ENCODE measurements at places on chromosomes 7 and 10. TPM values are rescaled to one million over a fixed set of nuclear protein-coding genes. Genes with fewer than 3 reads are reported as not detected.

- no peak for DNase-seq
These were observed 927 bp upstream of the MKX start for GRCh38 chr10:27746397-27747095.

- DNase-seq, result no peak
These were observed 14.1 kb upstream of the CSGALNACT2 start for GRCh38 chr10:43124094-43124521.

DNA sequence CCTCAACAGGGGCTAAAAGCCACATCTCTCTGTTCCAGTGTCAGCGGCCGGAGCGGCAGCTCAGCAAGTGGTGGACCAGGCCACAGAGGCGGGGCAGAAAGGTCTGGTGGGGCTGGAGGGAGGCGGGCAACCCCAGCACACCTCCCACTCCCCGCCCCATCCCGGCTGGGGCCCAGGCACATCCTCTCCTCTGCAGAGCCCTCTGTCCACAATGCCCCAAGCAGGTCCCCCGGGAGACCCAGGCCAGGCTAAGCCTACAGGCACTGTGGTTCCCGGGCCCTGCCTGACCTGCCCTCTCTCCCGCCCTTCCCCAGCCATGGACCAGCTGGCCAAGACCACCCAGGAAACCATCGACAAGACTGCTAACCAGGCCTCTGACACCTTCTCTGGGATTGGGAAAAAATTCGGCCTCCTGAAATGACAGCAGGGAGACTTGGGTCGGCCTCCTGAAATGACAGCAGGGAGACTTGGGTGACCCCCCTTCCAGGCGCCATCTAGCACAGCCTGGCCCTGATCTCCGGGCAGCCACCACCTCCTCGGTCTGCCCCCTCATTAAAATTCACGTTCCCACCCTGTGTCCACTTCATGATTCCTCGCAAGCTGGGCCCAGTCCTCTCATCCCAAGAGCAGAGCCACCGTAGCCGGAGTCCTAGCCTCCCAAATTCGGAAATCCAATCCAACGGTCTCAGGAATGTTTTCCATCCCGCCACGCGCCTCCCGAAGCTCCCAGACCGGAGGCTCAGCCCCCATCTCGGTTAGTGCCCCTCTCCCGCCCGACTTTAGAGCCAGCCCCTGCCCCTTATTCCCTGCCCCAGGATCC lies 2.1 kb downstream of the ADIRF start:
- DNase-seq, result no peak

Gene SPRN
- 0.02 TPM for polyA plus RNA-seq

Gene PTPRE
- polyA plus RNA-seq, result 16.0 TPM

GRCh38 chr10:99785646-99786045 lies 3.2 kb downstream of the ABCC2 start:
- no peak for DNase-seq

GRCh38 chr7:45140827-45141226 lies 16.8 kb upstream of the RAMP3 start:
- no peak for DNase-seq

Gene HOXA6
- 0.72 TPM for polyA plus RNA-seq

Gene HSPA12A
- polyA plus RNA-seq, result 8.5 TPM

DNA sequence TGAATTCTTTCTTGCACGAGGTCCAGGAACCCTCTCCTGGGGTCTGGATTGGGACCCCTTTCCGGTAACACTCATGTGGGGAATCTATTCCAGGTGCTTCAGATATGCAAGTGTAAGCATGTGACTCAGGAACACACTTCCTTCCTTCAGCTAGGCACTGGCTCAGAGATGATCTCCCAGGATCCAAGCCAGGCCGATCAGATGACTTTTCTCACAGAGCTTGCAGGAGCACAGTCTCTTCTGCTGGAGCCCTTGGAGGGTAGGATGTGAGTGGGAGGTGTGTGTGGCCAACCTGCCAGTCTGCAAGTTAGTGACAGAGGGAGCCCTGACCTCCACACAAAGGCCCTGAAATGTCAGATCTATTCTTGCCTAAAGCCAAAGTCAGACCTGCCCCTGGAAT lies 108.3 kb downstream of the CPXM2 start:
- no peak for DNase-seq

- DNase-seq, result no peak
These were observed 169.5 kb upstream of the GDF10 start for GRCh38 chr10:47130491-47130890.

DNA sequence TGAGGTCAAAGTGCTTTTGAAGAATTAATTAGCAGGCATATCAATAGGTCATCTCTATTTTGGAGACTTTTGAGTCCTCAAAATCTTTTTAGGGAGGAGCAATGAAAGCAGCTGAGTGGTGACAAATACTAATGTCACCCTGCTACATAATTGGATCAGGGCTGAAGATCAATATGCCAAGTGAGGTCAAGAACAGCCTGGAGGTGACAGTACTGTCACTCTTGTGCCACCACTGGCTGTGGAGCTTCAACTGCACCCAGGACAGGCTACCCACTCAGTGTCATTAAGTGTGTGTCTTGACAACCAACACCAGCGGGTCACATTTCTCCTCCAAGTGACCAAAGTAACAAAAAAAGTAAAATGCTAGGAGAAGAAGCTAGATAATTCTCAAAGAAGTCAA lies 167.8 kb downstream of the DOCK4 start:
- no peak for DNase-seq

GRCh38 chr10:125638555-125638954 lies 44.4 kb downstream of the TEX36 start:
- DNase-seq, result no peak

DNA sequence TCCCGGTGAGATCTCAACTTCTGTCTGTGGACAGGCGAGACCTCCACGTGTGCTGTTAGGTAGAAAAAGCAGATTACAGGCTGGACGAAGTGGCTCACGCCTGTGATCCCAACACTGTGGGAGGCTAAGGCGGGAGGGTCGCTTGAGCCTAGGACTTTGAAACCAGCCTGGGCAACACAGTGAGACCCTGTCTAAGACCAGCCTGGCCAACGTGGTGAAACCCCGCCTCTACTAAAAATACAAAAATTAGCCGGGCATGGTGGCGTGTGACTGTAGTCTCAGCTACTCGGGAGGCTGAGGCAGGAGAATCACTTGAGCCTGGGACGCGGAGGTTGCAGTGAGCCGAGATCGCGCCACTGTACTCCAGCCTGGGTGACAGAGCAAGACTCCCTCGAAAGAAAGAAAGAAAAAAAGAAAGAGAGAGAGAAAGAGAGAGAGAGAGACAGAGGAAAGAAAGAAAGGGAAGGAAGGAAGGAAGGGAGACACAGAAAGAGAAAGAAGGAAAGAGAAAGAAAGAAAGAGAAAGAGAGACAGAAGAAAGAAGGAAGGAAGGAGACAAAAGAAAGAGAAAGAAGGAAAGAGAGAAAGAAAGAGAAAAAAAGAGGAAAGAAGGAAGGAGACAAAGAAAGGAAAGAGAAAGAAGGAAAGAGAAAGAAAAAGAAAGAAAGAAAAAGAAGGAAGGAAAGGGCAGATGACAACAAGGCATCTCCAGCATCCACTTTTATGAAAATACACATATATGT lies 29.6 kb upstream of the SUN1 start:
- DNase-seq, result no peak

Gene PDE1C
- polyA plus RNA-seq, result 0.61 TPM

Gene SPDYE5
- 0.04 TPM for polyA plus RNA-seq

Gene ADRA2A
- polyA plus RNA-seq, result not detected

- DNase-seq, result no peak
These were observed 8.5 kb downstream of the AKR1B1 start for GRCh38 chr7:134450294-134451000.

- DNase-seq, result no peak
These were observed 686.9 kb upstream of the C7orf33 start for GRCh38 chr7:147903536-147904218.

GRCh38 chr7:5693529-5693928 lies 87.9 kb downstream of the RNF216 start:
- DNase-seq, result no peak

Measured in keratinocyte (primary cell).